ENCODE measurements at places on chromosomes 7 and 10.

- no peak for DNase-seq
Observed at GRCh38 chr7:73482746-73483145, 39.3 kb downstream of the BAZ1B start.

GRCh38 chr10:132746801-132747625, 38.9 kb downstream of the NKX6-2 start:
- DNase-seq, result no peak

DNA sequence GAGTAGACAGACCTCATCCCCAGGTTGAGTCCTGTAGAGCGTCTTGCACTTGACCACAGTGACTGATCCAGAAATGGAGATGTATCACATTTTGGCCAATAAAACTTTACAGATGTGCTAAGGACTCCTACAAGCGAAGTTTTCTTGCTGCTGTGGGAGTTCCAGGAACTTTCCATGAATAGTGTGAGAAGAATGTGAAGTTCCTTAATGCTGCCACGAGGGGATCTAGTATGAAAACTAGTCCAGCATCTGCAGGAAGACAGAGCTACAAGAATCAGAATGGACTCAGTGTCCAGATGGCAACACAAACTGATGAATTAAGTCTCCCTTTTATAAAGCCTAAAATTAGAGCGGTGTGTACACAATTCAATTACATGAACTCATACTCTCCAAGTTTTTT, 14.8 kb upstream of the LSM8 start:
- no peak for DNase-seq

DNA sequence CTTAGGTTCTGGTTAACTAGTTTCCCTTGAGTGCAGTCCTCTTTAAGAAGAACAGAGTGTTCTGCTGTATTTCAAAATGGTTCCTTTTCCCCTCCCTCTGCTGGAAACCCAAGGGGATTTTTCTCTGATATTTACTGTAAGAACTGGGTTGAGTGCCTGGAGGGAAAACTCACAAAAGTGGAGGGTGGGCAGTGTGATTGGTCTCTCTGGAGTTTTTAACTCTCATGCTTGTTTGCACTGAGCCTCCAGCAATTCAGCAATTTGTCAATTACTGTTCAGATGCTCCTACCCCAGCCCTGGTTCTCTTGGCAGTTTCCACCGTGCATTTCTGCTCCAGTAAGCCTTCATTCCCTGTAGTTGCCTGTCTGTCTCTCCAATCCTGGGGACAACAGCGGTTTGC, 273.4 kb upstream of the SORCS1 start:
- no peak for DNase-seq

DNA sequence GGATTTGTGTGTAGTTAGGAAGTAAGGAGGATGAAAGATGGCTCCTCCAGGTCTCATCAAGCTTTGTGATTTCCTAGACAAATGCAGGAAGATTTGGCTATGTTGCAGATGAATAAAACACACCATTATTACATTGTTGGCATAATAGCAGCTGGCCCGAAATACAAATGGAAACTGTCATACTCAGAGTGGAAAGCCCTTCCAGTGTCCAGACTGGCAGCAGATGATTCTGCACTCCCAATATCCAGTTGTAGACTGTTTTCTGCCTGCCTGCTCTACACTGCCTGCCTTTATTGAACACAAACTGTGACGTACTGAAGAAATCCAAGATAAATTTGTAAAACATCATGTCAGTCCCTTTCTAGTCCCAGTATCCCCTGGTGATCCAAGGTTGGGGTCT, 99.7 kb upstream of the FZD1 start:
- no peak for DNase-seq

DNA sequence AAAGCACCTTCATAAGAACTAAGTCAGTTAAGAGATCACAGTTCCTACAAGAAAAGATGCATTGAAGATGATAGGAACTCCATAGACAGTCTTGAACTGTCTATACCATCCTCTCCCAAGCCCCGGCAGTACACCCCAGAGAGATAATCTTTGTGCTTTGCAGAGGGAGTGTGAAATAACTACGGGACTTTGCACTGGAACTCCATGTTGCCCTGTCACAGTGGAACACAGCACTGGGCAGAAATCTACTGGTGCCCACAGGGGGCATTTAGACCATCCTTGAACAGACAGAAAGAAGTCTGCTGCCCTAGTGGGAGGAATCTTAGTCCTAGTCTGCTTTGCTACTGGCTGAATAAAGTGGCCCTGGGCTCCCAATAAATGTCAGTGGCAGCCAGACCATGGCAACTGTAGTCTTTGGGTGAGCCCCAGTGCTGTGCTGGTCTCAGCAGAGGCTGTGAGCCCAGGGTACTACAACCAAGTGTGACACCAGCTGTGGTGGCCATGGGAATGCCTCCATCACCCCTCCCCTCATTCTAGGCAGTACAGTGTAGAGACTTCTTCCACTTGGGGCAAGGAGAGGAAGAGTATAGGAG, 107.7 kb upstream of the TMEM168 start:
- DNase-seq, result no peak

- no peak for DNase-seq
Observed at GRCh38 chr10:125006921-125007426, 65.1 kb downstream of the ZRANB1 start.

- DNase-seq, result no peak
Observed at GRCh38 chr7:150869467-150869866, 17.1 kb downstream of the AOC1 start.

DNA sequence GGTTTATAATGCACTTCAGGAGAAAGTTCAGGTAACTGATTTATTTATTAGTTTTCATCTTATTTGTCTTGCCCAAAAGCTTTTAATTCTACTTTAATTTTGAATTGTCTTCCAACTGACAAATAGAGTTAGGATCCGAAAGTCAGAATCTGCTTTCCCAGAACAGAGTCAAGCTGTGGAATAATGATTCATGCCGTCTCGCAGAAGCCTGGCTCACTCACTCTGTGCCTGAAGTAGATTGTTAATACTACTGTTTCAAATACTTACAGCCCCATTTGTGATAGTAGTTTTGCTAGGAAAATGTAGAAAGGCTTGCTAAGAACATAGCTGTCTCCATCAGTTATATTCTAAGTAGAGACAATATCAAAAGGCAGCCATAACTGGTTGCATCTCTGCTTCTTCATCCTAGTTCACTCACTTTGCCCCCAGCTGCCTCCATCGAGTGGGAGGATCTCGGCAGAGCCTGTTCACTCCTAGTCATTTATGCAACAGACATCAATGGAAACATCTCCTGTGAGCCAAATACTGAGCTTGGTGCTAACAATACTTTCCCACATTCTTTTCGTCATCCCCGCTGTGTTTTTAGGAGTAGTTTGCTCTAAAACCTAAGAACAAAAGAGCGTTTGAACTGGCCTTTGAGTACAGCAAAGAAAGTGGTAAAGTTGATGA, 28.0 kb downstream of the ABRAXAS2 start:
- no peak for DNase-seq

GRCh38 chr7:74094224-74095101, 10.9 kb downstream of the LIMK1 start:
- DNase-seq, result no peak

DNA sequence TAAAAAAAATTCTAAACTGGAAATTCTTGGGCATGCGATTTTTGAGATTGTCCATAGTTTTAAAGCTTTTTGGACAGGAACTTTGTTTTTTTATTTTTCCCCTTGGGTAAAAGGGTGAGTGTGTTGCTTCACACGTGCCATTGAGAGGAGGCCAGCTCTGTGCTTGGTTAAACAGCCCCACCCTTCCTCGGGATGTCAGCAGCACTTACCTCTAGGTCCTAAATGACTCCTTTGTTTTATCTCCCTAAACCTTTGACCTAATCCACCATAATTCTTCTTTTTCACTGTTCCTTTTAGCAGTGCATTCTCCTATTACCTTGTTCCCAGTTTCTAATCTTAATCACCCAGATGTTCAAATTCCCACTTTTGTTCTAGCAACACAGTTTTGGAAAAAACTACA, 83.5 kb downstream of the SEMA3D start:
- no peak for DNase-seq

- no peak for DNase-seq
Observed at GRCh38 chr7:139355320-139355719, 4.4 kb upstream of the LUC7L2 start.

All from NCI-H446 treated with DMSO at 0.1 percent for 48 hours (cell line).